ENCODE measurements at places on chromosomes 1 and 21.
A peak's percentile ranks its signal among the peaks of the same experiment; 100 is the strongest.

- no peak for DNase-seq
These were observed 35.0 kb upstream of the THEM4 start for GRCh38 chr1:151944126-151944856.

DNA sequence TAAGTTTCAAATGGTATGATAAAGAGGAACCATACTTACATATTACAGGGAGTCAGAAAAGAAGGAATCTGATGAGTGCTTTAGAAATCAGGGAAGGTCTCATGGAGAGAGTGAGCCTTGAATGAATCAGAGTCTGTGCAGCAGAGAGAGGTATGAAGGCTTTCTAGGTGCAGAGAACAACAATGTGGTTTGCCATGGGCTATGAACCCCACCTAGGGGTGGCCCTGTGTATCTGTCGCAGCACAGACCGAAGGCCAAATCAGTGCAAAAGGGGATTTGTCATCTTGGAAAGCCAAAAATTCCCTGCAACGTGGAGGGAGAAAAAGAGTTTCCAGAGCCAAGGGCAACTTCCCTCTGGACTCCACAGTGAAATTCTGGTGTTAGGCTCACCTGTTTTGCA, 3.5 kb downstream of the PAPPA2 start:
- no peak for DNase-seq

GRCh38 chr1:217431395-217431794, 199.5 kb downstream of the GPATCH2 start:
- no peak for DNase-seq

- DNase-seq = no peak
These were observed 187.7 kb upstream of the SGIP1 start for GRCh38 chr1:66346057-66346795.

DNA sequence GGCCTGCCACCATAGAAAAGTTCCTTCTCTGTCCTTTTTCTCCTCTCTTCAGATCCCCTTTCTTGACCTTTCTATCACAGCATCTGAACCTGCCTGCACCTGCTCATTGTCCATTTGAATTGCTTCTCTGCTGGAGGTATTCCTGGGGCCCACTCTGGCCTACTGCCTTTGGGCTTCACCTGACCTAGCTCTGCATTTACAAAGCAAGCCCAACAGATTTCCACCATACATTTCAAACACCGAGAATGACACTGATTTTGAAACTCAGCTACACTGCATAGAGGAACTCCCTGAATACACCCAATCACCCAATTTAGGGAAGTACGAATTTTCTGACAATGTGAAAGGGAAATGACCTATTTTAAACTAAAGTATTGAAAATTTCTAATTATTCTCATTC, 284.5 kb upstream of the USP25 start:
- no peak for DNase-seq

GRCh38 chr1:202165267-202165941, 5.0 kb upstream of the PTPN7 start:
- DNase-seq = peak; percentile 61

DNA sequence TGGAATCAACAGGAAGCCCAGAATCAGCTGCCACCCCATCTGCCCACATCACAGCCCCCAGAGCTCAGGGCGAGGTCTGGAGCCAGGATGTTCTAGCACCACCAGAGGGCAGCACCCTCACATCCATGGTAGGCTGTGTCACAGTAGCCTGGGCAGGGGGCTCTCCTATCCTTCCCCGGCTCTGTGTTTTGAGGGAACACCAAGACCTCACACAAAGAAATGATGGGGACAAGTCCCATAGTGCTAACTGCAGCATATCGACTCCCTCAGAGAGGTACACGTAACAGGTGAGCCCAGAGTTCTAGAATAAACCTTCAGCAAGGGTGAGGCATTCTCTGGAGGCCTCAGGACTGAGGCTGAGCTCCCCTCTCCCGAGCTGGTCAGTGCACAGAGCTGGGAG, 2.3 kb upstream of the KCNC4 start:
- peak; percentile 74 for DNase-seq

DNA sequence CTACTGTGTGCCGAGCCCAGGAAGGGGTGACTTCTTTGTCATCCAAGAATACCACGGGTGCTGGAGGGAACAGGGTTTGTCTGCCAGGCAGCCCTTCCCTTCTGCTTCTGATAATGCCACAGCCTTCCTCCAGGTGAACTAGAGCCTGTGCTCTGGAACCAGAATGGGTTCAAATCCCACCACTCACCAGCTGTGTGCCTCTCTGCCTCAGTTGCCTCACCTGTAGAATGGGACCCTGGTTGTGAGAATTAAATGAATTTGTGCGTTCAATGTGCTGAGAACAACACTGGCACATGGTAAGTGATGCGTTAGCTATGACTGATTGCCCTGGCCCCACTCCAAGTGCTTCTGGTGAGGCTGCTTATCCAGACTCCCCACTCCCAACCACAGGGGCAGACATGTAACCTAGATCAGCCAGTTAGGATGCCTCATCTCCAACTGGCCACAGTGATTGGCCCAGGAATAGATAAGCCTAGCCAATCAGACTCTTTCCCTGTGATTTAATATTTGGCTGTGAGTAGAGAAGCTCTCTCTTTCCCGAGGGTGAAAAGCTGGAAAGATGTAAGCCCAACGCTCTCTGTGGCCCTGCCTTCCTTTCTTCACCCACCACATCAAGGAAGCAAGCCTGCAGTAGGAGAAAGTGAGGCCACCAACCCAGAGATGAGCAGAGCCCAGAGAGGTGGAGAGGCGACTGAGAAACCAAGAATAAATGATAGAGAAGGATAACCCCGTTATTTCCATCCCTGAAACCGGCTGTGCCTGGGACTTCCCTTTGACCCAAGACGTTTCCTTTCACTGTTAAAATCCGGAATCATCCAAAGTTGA, 20.8 kb upstream of the LAPTM5 start:
- no peak for DNase-seq

DNA sequence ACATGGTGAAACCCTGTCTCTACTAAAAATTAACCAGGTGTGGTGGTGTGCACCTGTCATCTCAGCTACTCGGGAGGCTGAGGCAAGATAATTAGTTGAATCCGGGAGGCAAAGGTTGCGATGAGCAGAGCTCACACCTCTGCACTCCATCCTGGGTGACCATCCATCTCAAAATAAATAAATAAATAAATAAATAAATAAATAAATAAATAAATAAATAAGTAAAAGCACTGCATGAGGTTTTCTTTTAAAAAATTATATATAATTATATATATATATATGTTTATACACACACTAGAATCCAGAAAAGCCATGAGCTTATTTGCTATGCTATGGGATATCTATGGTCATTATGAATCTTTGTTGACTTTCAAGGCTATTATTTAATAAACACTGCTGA, 2.4 kb downstream of the AMPD1 start:
- DNase-seq = no peak

GRCh38 chr1:85374160-85374559, 90.8 kb downstream of the DDAH1 start:
- DNase-seq = no peak

GRCh38 chr1:23424293-23425192, at the start of gene TCEA3:
TSS of gene TCEA3 (minus strand) at chr1:23424748. CDS start at chr1:23424633, 115 bp downstream.
- DNase-seq = no peak

DNA sequence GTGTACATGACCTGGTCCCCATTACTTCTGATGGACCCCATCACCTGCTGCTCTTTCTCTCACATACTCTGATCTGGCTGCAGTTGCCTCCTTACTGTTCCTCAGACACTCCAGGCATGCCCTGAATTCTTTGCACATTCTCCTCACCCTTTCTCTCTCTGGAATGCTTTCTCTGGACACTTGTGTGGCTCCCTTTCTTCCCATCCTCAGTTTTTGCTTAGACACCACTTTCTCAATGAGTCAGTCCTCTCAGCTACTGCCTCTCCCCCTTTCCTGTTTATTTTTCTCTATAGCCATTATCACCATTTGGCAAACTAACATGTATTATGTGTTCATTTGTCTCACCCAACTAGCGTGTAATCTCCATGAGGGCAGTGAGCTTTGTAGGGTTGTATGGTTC, 28.1 kb downstream of the PLXNA2 start:
- DNase-seq = no peak

- no peak for DNase-seq
These were observed 75.8 kb upstream of the BCAR3 start for GRCh38 chr1:93757256-93758036.

GRCh38 chr1:211822677-211823407, 7.7 kb downstream of the LPGAT1 start:
- no peak for DNase-seq

- DNase-seq = no peak
These were observed 762.1 kb upstream of the NEGR1 start for GRCh38 chr1:73044241-73045036.

DNA sequence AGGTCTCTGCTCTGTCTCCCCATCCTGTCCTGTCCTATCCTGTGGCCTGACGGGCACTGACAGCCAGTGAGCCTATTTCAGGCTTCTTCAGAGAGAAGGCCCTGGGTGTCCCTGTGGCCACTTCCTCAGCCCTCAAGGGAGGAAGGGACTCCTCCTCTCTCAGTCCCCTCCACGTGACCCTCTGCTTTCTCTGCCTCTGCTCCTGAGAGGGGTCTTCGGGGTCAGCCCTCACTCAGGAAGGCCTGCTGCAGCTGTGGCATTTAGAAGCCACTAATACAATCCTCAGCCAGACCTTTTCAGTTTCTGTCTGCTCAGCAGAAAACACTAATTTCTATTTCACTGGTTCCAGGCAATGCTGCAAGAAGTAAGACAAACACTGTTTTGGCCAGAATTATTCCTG, 43.6 kb upstream of the ETV3 start:
- no peak for DNase-seq

- DNase-seq = no peak
These were observed 271.7 kb upstream of the SNX7 start for GRCh38 chr1:98389809-98390208.

DNA sequence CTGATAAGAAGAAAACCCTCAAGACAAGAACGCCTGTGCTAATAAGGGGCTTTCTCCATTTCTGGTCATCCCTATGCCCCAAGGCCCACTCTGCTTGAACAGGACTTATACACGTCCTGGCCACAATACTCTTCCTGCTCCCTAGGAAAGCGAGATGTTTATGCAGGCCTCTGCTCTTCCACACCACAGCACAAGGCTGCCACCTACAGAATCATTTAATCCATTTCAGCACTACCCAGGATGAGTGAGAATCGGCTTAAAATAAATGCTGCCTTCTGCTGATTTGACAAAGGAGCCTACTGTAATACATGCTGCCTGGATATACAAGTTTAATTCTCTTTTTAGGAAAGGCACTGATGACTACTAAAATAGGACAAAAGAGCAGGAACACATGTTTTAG, 29.4 kb downstream of the FRRS1 start:
- no peak for DNase-seq

DNA sequence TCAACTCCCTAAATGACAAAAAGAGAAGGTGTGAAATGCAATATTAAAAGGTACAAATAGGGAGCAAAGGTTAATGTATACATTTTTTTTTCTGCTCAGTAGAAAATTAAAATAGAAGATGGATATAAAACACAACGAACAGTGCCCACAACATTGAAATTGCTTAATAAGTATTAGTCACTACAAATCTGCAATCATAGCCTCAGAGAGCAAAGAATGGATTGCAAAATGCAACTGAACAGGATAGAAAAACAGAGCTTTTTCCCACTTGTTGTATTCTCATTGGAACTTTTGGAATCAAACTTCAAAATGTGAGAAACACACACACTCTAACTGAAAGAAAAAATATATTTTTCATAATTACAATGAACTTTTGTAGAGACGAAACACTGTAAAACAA, 552.2 kb upstream of the NCAM2 start:
- no peak for DNase-seq

- DNase-seq = no peak
These were observed 19.1 kb downstream of the FUCA1 start for GRCh38 chr1:23848673-23849616.

DNA sequence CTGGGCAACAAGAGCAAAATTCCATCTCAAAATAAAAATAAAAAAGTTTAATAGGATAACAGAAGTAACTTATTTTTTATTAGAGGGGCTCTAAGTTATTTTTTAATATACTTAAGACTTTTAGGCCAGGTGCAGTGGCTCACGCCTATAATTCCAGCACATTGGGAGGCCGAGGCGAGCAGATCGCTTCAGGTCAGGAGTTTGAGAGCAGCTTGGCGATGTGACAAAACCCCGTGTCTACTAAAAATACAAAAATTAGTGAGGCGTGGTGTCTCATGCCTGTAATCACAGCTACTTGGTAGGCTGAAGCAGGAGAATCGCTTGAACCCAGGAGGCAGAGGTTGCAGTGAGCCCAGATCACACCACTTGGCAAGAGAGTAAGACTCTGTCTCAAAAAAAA, 180.5 kb upstream of the NR5A2 start:
- DNase-seq = no peak

DNA sequence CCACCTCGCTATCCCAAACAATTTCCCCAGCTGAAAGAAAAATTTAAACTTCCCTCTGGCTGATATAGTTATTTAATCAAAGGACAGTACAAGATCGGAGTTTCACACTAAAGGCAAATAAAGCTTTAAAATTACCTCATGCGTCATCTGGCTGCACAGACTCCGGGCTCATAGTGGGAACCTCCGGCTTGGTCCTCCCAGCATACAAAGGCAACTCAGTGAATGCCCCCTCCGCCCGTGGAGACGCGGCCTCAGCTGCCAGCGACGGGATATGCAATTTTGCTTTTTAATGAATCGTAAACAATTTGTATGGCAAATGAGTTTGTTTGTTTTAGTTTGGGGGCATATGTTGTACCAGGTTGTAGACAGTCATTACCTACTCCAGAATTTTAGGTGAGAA, 214.6 kb upstream of the NFIA start:
- DNase-seq = no peak

- DNase-seq = no peak
These were observed 235.3 kb downstream of the FAF1 start for GRCh38 chr1:50724626-50725286.

GRCh38 chr1:68136187-68136586, 85.8 kb upstream of the DIRAS3 start:
- no peak for DNase-seq

DNA sequence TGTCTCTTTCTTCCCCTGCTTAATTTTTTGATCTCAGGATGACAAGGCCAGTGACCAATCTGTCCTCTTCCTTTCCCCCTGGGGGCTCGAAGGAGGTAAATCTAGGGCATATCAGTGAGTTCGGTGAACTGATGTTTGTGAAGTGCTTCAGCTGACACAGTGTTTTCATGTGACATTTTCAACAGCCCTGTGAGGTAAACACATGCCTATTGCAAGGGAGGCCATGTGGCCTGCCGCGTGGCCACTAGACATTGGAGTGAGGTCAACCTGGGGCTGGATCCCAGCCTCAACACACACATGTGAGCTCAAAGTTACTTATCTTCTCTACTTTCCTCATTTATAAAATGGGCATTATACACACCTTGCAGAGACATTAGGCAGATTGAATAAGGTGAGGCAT, 126.3 kb downstream of the PLPP3 start:
- no peak for DNase-seq
